Suppressor macrophage treated with lipopolysaccharide for 1 hour (primary cell): ENCODE measurements at places on chromosomes 3 and 15.

DNA sequence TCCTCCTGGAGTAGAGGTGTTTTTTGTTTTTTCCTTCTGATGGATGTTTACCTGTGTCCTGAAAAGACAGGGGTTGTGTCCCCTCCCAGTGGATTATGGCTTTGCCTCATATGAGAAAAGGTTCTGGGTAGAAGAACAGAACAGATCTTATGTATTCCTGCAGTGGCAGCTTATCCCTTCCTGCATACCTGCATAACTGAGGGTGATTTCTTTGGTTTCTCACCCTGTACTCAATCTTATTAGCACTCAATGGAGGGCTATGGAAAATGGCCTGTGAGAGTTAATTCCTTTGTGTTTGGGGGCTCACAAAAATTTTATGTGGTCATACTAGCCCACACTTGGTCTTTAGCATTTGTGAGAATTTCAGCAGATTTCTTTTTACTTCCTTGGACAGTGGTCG is 482.0 kb upstream of the ONECUT1 start:
- no peak for DNase-seq

DNA sequence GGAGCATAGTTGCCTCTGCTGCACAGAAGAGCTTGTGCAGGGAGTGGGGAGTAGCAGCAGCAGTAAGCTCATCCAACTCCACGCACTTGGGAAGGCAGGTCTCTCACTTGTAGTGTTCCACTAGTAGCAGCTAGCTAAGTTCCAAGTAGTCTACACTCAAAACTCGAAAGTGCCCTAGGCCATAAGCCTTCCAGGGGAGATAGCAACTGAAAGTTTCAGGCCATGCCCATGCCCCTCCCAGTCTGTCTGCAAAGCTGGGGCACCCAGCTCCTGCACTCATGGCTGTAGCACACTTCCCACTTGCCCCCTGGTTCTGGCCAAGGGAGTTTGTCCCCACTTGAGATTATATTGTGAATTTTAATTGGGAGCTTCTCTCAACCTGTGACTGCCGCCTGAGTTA is 57.5 kb downstream of the MFSD1 start:
- no peak for DNase-seq

DNA sequence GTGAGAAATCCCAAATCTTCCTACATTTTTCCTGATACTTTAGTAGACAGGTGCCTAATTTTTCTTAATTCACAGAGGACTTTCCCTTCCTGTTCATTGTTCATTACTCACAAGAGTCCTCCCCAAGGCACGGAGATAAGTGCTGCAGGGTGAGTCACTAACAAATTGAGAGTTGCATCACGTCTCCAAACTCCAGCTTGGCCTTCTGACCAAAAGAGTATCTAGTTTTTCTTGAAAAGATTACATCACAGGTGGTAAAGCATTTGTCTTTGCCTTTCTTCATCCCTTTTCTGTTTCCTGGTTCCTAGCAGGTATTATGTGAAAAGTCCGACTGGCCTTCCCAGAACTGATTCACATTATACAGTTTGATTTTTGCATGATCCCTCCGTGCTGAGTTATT is 24.9 kb upstream of the RASGRP1 start:
- DNase-seq: peak; percentile 76

DNA sequence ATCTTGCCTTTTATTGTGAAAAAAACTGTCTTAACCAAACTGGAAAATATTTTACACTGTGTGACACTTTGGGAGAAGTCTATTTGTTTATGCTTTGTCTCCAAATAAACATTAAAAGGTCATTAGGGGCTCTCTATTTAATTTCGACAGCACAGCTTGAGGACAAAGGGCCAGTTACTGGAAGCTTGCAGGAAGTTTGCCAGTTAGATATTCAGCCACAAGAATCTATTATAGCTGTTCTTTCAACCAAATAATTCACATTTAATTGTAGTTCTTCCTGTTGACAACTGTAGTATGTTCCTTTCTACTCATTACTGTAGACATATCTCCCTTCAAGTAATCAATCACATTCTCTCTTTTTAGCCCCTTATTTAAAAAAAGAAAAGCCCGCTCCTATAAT is 6.1 kb downstream of the CP start:
- no peak for DNase-seq

GRCh38 chr3:21169948-21170347 is 581.1 kb downstream of the ZNF385D start:
- no peak for DNase-seq

DNA sequence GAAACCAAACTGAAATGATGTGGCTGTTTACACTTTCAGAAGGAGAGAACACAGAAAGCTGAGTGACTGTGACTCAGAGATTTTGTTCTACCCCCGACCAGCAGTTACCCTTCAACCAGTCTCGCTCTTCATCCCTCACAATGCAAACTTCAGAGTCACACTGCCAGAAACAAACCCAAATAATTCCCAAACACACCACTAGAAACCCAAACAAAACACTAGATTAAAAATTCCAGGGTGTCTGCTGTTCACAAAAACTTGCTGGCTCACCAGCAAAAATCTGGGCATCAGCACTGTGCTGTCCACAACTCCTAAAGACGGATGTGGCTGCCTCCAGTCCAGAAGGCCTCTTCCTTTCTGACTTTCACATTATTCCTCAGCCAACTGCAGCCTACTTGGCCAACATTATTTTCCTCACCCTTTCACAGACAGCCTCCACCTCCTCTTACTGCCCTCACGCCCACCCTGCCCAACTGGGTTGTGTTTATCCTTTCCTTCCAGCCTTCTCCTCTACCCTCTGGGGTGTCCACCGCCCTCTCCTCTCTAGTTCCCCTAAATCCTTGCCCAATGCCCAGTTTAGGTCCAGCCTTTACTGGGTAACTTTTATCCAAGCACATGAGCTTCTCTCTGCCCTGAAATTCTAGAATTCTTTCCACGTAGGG is 71.4 kb downstream of the MECOM start:
- no peak for DNase-seq

DNA sequence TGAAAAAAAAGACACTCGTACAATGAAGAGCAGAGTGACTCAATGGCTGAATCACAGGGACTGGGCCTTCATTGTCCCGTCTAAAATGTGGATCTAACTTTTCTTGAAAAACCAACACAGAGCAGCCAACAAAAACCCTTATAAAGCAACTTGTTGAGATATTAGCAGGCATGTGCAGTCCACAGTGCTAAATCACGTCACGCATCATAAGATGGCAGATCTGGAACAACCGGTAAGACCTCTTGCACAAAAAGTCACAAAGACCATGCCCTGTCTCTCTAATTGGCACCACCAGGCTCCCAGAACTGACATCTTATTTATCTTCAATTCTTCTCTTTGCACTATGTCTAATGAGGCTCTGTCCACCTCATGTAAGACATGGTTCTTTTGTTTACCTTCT is 177.0 kb downstream of the MAGI1 start:
- DNase-seq: no peak

GRCh38 chr15:86834115-86834863 is 754.6 kb downstream of the AGBL1 start:
- no peak for DNase-seq

DNA sequence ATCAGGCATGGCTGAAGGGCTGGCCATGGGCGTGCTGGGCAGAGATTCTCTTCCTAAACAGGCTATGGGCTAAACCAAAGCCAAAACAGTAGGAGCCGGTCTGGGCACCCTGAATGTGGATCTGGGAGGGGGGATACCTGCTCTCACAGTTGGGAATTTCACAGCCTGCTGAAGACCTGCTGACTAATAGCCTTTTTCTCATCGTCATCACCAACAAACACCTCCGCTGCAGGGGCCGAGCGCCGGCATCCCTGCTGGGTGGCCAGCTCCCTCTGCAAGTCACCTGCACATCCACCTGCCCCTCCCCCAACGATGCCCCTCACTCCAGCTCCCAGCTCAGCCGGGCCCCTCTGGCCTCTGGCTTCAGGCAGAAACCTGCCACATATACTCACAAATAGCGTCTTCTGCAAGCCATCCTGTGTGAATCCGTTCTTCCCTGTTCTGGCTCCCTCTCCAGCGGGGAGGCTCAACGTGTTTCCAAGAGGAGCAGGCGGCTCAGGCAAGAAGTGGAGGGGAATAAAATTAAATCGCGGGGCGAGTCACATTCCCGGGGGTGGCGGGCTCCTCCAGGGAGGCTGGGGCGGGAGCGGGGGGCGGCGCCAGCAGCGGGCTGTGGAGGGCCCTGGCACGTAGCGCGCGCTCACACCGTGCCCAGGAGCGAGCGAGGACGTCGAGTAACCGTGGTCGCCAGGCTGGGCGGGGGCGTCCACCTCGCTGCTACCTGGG is 466 bp downstream of the IQSEC1 start:
- no peak for DNase-seq

DNA sequence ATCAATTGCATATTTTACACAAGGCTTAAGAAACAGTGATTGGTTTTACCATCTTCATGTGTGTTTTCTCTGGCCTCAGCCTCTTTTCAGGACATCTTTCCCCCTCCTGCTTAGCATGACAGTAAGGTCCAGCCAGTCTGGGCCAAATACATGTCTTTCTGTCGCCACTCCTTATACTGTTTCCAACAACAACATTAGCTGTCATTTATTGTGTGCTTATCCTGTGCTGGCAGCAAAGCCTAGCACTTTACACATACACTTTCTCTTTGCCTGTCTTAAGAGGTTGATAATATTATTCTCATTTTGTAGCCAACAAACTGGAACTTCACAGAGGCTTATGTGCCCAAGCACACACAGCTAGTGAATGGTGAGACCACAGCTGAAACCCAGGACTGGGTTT is 37.8 kb downstream of the B3GALNT1 start:
- no peak for DNase-seq

DNA sequence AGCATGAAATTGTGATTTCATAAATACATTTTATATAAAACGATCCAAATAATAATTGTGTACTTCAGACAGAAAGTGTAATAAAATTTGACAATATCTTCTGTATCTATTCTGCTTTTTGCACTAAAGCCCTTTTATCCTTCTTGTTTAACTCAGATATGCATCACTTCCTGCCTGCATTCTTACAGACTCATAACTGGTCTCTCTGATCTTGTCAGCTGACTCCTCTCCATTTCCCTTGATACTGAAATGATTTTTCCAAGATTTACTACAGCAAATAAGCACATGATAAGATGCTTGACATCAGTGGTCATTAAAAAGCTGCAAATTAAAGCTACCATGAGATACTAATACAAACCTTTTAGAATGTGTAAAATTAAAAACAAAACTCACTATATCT is 25.3 kb upstream of the SI start:
- no peak for DNase-seq

GRCh38 chr3:132180337-132180791 is 136.8 kb upstream of the ACP3 start:
- DNase-seq: peak; percentile 47

- DNase-seq: no peak
Observed at GRCh38 chr3:167626490-167626889, 27.3 kb downstream of the WDR49 start.

GRCh38 chr3:31996195-31996594 is 14.6 kb downstream of the ZNF860 start:
- no peak for DNase-seq

DNA sequence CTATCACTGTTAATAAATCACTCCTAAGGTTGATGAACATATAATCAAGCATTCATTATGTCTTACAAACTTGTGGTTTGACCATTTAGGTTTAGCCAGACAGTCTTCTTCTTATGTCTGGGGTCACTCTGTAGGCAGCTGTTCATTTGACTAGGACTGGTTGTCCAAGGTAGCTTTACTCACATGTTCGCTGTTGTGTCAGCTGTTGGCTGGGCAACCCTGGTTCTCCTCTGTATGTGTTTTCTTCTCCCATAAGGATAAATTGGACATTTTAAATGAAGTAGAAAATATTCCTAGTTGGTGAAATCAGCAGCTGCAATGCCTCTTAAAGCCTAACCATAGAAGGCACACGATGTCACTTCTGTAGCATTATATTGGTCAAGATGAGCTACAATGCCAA is 635.1 kb downstream of the EPHA3 start:
- DNase-seq: no peak

- DNase-seq: no peak
Observed at GRCh38 chr3:126372413-126373145, 15.4 kb upstream of the KLF15 start.

GRCh38 chr3:30401971-30402370 is 204.4 kb upstream of the TGFBR2 start:
- no peak for DNase-seq

DNA sequence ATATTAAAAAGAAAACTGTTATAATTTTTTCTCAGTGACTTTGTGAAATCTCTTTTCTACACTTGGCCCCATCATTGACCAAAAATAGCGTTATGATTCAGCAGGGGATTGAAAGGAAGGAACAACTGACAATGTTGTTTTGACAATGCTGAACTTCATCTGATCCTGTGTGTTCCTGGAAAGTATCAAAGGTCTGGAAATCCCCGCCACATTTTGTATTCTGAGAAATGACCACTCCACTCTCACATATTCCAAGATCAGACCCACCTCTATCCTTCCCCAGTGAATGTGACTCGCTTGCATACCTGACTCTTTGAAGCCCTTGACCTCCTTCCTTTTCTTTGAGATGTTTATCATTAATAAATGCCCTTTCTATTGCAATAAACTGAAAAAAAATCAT is 9.7 kb upstream of the RIOX2 start:
- peak; percentile 34 for DNase-seq

DNA sequence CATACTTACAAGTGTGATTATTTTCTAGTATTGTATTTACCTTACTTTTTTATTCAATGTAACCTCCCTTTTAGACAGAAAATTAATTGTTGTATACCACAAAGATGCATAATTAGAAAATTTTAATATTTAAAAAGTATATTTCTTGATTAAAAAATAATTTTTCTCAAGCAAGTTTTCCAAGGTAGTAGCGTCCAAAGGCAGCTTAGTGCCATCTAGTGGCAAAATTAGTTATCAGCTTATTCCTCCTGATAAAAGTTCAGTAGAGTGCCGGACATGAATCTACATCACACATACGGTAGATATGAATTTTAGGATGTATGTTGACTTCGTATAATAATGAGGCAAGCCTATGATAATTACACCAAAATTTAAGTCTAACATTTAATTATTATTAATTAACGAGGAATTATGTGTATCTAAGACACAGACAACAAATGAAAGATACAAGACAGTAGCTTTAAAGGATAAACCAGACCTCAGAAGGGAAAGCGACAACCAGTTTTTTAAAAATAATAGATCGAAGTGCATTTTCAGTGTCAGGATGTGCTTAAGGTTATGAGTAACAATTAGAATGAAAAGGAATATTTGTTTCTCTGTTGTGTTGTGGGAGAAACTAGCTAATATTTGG is 405.9 kb downstream of the ROBO1 start:
- DNase-seq: peak; percentile 51

DNA sequence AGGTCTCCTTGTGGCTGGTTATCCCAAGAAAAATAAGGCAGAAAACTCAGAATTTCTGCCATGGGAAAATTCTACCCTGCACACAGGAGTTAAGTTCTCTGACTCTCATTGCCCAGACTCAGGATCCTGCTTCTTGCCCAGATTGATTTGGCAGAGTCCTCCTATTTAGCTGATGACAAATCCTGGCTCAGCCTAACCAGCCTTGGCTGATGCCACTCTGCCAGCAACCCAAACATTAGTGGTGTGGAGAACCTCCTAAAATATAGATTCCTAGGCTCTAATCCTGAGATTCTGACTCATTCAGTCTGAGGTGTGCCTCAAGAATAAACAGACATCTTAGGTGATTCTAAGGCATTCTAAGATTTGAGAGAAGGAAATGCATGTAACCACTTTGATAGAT is 60.5 kb upstream of the ACTC1 start:
- no peak for DNase-seq

GRCh38 chr3:183122257-183122932 is 23.1 kb upstream of the MCCC1 start:
- DNase-seq: peak; percentile 50

GRCh38 chr3:46191730-46192129 is 16.4 kb downstream of the CCR1 start:
- DNase-seq: peak; percentile 77

GRCh38 chr15:52856286-52856685 is 66.2 kb upstream of the ONECUT1 start:
- DNase-seq: no peak
